ENCODE measurements at places on chromosomes 12 and 14. TPM values are rescaled to one million over a fixed set of nuclear protein-coding genes. Genes with fewer than 3 reads are reported as not detected.

- DNase-seq: peak; percentile 89
These were observed 70.5 kb downstream of the ITPK1 start for GRCh38 chr14:93045211-93045674.

- DNase-seq: no peak
These were observed 10.1 kb downstream of the RNASE6 start for GRCh38 chr14:20791187-20791586.

DNA sequence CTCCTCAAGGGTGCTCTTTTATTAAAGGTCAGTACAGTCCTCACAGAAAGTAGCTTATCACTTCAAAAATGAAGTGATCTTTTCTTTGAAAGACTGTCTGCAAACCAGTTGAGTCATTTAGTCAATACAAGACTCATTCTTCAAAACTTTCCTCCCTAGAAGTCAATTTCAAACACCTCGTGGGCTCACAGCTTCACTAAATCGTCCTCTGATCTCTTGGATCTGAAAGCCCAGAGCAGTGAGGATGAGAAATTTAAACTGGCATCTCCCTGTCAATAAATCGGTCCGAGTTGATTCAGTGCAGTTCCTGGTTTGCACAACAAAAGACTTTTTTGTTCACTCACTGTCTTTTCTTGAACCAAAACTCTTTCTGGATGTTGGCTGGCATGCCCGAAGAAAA lies 44.5 kb downstream of the NUAK1 start:
- no peak for DNase-seq

DNA sequence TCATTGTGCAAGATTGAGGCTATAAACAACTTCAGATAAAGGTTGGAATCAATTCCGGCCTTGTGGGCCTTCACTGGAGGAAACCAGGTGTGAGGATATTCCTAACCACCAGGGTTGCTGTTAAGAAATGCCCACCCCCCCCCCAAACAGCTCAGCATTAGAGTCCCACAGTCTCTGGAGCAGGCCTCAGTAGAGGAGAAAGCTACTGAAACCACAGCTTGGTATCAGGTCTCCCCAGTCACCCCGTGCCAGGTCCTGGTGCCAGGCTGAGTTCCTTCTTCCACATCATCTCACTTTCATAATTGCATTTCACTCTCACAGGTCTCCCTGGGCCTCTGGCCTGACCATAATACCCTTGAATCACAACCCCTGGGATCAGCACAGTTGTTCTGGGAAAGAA lies 12.5 kb downstream of the GALNT6 start:
- DNase-seq: no peak

- DNase-seq: no peak
These were observed 92.7 kb downstream of the BORCS5 start for GRCh38 chr12:12449533-12450025.

GRCh38 chr12:123519141-123520001 lies 14.1 kb downstream of the RILPL1 start:
- no peak for DNase-seq

- no peak for DNase-seq
These were observed 4.2 kb downstream of the RHOF start for GRCh38 chr12:121789233-121789781.

- DNase-seq: no peak
These were observed 92.4 kb downstream of the NUAK1 start for GRCh38 chr12:106046301-106046846.

DNA sequence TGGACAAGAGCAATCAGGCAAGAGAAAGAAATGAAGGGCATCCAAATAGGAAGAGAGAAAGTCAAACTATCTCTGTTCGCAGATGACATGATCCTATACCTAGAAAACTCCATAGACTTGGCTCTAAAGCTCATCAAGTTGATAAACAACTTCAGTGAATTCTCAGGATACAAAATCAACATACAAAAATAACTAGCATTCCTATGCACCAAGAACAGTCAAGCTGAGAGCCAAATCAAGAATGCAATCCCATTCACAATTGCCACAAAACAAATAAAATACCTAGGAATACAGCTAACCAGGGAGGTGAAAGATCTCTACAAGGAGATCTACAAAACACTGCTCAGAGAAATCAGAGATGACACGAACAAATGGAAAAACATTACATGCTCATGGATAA lies 417.5 kb upstream of the ATP2B1 start:
- no peak for DNase-seq

GRCh38 chr12:29722164-29722563 lies 61.6 kb downstream of the TMTC1 start:
- DNase-seq: no peak

- no peak for DNase-seq
These were observed 119.5 kb downstream of the LRRK2 start for GRCh38 chr12:40344312-40344711.

DNA sequence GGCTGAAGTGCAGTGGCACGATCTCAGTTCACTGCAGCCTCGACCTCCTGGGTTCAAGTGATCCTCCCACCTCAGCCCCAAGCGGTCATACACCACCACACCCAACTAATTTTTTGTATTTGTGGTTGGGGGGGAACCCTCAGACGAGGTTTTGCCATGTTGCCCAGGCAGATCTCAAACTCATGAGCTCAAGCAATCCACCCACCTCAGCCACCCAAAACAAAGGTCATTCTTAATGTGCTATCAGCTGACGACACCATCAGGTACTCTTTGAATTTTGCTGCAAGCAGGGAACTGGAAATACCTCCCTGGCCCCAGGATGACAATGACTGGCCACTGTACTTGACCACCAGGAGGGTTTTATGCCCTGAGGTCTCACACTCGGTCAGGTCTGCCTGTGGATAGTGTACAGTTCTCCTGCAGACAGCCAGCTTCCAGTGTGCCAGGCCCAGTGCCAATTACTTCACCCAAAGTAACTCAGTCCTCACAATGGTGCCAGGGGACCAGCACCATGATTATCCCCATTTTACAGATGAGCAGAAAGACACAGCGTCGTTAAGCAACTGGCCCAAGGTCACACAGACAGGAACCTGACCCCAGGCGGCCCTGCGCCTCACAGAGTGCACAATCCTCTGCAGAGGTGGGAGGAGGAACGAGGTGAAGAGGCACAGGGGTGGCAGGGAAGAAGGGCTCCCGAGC lies 42.9 kb downstream of the ITPK1 start:
- DNase-seq: no peak

GRCh38 chr14:74475678-74476077 lies 17.4 kb downstream of the NPC2 start:
- no peak for DNase-seq

- no peak for DNase-seq
These were observed 232.3 kb downstream of the MED13L start for GRCh38 chr12:116045150-116045549.

DNA sequence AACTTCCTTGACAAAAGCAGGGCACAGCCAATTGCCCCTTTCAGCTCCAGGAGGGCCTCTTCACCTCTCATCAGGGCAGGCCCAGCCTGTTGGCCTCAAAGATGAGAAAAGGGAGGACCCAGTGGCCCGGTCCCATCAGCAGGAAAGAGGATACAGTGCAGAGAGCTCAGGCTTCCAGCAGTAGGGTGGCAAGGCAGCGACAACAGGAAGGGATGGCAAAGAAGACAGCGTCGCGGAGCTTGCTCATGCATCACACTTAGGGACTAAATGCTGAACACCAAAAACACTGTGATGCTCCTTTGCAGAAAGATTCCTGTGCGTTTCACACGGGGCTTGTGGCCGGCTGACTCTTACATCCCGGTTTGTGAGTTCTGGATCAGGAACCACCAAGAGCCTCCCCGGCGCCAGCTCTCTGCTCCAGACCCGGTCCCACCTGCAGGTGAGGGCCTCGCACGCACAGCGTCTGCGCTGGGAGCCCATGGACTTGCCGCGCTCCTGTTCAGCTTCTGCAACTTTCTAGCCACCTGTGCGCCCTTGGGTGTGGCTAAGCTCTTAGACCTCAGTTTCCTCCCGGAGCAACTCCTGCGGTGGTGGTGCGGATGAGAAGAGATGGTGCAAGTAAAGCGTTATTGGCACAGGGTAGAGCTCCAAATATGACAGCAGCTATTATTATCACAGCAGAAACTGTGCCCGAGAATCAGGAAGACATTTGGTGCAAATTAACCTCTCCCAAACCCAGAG lies 15.3 kb upstream of the BCL7A start:
- DNase-seq: peak; percentile 36

DNA sequence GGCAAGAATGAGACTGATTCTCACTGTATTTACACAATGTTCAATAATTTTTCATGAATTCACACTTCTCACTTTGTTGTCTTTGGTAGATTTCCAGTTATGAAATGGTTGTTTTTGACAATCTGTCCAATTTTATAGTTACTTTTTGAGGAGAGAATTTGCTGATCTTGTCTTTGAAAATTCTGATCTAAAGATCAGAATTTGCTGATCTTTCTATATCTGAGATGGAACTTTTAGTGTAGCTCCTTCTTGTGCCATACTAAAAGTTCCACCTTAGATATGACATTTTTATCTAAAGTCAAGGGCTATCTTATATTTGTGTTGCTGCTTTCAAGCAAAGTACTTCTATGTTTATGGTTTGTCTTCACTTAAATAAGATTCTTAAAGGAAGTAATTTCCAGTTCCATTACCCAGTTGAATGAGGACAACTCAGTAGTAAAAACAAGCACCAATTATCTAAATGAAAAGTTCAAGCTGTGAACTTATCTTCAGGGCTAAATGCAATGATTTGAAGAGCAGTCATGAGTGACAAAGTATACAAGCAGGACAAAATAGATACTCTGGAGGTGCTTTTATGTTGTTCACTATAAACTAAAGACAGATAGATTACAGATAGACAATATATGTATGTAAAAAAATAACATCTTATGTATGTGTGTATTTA lies 76.4 kb upstream of the FOXG1 start:
- no peak for DNase-seq

GRCh38 chr12:57237932-57238853 lies 8.7 kb downstream of the SHMT2 start:
- peak; percentile 88 for DNase-seq

- no peak for DNase-seq
These were observed 137.5 kb downstream of the TMEM117 start for GRCh38 chr12:43973385-43973784.

- DNase-seq: no peak
These were observed 4.3 kb upstream of the ASCL1 start for GRCh38 chr12:102953221-102953620.

GRCh38 chr14:104505085-104506074 lies 74.2 kb upstream of the C14orf180 start:
- DNase-seq: peak; percentile 57

- DNase-seq: no peak
These were observed 442.0 kb downstream of the BTG1 start for GRCh38 chr12:91703491-91704283.

DNA sequence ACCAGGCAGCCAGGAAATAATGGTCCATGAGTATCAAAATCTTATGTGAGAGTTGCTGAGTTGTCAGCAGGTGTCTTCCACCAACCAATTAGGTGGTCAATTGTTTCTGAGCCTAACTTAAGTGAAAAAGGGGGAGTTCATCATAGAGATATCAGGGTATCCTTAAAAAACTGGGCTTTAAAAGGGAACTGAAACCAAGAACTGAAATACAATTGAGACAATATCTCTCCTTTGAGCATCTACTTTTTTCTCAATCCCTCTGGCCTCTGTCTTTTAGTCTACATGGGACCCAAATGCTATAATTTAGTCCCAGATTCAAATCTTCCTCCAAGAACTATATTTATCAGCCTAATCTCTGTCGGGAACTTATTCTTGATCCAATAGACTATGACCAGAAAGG lies 201.0 kb downstream of the BTG1 start:
- DNase-seq: no peak

DNA sequence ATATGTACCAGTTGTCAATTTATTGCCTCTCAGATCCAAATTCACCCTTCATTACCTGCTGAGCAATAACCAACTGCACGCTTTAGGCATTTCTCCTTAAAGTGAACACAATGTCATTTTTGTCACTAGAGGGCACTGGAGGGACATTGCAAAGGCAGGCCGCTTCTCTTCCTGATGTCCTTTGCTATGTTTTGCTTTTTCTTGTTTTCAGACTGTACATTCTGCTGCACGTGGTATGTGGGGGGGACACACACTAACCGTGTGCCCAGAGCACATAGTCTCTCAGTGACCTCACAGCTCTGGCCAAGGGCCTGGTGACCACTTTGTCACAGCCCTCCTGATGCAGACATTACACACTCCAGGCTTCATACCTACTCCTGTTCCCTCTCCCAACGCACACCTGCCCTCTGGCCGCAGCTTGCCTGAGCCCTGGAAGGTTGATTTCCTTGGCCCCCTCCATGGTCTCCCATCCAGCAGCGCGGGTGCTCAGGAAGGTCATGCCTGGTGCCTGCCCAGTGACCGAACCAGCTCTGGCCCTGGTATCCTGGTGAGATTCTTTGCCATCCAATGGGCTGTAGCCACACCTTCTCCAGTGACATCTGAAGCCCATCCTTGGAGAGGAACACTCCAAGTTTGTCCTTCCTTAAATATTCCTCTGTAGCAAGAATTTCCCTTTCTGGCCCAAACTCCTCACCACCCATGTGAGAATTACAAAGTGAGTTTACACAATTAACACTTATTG lies 39.9 kb downstream of the MYO1H start:
- peak; percentile 49 for DNase-seq

GRCh38 chr12:57888409-57889157 lies 42.1 kb upstream of the CTDSP2 start:
- DNase-seq: peak; percentile 65

DNA sequence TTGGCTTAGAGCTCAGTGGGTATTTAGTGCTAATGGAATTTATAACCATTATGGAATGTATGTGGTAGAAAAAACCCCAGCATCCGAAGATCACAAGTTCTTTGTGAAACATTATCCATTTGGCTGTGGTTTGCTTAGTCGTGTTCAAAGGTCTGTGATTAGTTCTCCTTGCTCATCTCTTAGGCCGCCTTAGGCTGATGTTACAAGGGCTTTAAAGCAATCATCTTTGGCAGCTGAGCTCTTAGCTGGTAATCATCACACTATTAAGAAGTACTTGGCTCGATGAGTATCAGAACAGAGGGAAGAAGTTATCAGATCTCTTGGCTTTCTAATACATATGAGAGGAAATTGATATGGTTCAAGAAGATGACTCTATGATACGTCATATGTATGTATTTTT lies 124.1 kb upstream of the E2F7 start:
- no peak for DNase-seq

- DNase-seq: no peak
These were observed 95.7 kb downstream of the PDE3A start for GRCh38 chr12:20463913-20464524.

DNA sequence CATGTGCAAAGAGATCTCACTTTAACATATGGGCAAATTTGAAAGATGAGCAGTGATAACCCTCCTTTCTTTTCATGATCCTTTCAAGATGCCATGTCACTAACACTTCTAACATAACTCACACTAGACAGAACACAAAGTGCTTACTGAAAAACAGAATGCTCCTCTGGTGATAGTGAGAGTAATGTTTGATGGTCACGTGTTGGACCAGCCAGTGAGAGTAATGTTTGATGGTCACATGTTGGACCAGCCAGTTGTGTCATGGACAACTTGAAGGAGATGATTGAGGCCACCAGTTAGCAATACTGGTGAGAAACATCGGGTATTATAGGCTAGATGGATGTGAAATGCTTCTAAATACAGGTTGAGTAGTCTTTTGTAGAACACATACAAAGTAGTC lies 5.7 kb downstream of the NEUROD4 start:
- no peak for DNase-seq

- DNase-seq: no peak
These were observed 57.3 kb upstream of the TMEM132D start for GRCh38 chr12:129961091-129961490.

Gene BLOC1S1
- 59.6 TPM for total RNA-seq

Gene TGFB3
- total RNA-seq: 0.97 TPM

Gene UNG
- 116 TPM for total RNA-seq

Gene SERPINA5
- total RNA-seq: 2.6 TPM

Gene HOXC13
- not detected for total RNA-seq

Gene TAC3
- total RNA-seq: 1.00 TPM

Gene ITGB7
- total RNA-seq: 0.30 TPM

Gene FBLN5
- total RNA-seq: 1.4 TPM

Gene GDF3
- total RNA-seq: 144 TPM

All from H7 (cell line).